Naive B cell (primary cell): ENCODE measurements at places on chromosomes 5 and 9.

DNA sequence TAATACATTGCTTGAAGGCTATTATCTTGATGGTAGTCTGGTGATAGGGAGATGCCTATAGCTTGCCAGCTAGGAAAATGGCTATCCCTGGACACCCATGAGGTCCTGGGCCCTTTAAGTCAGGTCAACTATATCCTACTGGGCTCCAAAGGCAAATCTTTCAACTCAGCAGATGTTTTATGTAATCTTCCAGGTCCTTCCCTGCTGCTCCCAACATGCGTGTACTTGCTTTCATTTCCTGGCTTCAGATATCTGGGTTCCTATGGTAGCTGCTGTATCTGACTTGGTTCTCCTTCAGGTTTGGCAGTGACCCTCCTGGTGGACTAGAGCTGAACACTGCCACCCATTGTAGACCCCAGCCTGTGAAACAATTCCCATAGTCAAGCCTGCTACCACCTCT lies 32.4 kb upstream of the GAS1 start:
- no peak for DNase-seq

GRCh38 chr9:120221844-120222243 lies 358.1 kb downstream of the CDK5RAP2 start:
- no peak for DNase-seq

DNA sequence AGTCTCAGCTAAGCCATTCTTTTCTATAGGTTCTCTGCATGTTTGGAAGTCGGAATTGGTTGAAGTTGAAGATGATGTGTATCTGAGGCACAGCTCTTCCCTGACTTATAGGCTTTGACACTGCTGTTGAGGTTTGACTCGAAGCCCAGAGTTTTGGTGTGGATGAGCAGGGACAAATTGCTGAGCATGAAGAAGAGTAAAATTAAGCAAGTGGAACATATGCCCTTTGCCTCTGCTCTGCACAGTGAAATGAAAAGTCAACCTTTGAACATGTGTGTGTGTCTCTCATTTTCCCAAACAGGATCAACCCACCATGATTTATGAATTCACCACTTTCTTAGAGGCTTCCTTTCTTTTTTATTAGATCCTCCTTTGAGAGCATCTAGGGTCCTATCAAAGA lies 8.5 kb downstream of the HMHB1 start:
- DNase-seq, result no peak

- no peak for DNase-seq
Measured at GRCh38 chr9:131848570-131849160, 108.8 kb upstream of the RAPGEF1 start.

GRCh38 chr9:33157960-33158842 lies 8.9 kb downstream of the B4GALT1 start:
- DNase-seq, result no peak

DNA sequence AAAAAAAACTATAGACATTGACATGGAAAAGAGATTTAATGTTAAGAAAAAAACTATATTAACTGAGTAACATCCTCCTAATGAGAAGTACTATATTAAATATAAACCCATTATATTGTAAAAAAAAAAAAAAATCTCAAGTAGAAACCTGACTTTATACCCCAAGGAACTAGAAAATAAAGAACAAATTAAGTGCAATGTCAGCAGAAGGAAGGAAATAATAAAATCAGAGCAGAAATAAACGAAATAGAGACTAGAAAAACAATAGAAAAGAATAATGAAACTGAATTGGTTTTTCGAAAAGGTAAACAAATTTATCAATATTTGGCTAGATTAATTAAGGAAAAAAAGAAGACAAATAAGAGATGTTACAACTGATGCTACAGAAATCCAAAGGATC lies 329.1 kb upstream of the ZNF608 start:
- no peak for DNase-seq

GRCh38 chr5:131005963-131006684 lies 158.9 kb downstream of the HINT1 start:
- no peak for DNase-seq

DNA sequence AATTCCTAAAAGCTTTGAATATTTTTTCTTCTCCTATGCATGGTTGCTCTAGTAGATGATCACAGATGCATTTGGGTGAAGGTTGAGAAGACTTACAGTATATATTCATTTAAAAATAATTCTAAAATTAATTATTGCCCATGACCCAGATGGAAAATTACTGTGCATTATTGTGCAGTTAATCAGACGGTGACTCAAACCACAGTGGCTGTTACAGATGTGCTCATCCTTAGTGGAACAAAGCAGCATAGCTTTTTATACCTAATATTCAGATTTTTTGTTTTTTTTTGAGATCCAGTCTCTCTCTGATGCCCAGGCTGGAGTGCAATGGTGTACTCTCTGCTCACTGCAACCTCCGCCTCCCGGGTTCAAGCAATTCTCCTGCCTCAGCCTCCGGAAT lies 10.7 kb downstream of the OR2V1 start:
- DNase-seq, result no peak

GRCh38 chr5:76230711-76231285 lies 147.6 kb downstream of the SV2C start:
- DNase-seq, result no peak

- no peak for DNase-seq
Measured at GRCh38 chr5:144028058-144028457, 142.4 kb downstream of the YIPF5 start.

GRCh38 chr9:37994639-37995347 lies 74.2 kb downstream of the SHB start:
- DNase-seq, result peak; percentile 5

DNA sequence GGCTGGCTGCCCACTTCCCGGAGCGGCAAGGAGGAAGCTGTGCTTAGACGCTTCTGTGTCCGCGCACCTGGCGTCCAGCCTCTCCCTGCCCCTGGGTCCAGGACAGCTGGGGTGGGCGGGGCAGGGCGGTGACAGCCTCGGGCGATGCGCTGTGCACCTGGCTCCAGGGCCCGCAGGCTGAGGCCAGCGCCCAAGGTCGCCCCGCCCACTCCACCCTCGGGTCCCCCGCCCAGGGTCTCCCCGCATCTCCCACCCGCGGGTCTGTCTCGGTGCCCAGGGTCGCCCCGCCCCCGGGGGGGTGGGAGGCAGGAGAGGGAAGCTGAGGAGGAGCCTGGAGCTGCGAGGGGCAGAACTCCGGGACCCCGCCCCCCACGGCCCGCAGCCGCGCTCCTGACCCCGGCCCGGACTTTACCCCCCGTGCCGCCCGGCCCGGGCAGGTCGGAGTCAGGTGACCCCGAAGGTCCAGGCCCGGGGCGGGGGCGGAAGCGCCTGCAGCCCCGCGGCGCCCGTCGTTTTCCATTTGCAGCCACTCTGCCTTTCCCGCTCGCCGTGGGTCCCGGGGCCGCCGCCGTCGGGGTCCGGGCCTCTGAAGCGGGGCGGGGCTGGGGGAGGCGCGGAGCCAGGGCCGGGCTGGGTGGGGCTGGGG lies at the start of gene ENTPD8:
ENTPD8 (minus strand) TSS at position 69 of the 646 bp plus-strand sequence. CDS start 3,072 bp downstream, outside the sequence.
- no peak for DNase-seq

DNA sequence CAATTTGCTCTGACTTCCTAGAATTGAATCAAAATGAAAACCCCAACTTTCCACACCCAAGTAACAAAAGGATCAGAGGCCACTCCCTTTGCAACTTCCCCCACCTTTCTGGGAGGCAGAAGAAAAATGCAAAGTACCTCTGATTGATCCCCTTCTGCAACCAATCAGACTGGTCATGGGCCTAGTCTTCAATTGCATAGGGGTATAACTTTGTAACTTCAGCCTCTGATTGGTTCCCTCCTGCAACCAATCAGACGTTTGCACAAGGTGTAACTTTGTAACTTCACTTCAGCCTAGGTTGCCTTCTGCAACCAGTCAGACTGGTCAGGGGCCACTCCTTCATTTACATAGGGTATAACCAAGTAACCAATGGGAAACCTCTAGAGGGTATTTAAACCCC lies 38.3 kb upstream of the CNOT6 start:
- DNase-seq, result no peak

- DNase-seq, result no peak
Measured at GRCh38 chr9:7523426-7524043, 276.0 kb downstream of the DMAC1 start.

GRCh38 chr9:95127249-95128176 lies 190.0 kb downstream of the FANCC start:
- peak; percentile 38 for DNase-seq

DNA sequence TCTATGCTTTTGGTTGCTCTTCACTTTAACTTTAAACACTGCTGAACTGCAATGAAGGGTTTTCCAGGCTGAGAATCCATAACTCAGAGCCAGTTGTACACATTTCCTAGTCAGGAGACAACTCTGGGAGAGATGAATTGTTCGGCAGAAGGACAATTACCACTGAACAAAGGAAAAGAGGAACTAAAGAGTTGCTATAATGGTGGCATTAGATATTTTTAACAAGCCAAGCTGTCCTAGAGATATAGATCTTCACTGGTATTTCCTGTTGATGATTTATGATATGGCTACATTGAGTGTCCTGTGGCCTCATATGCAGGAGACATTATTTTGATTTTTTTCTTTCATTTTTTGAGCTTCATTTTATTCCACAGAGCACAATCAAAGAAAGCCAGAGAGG lies 219.1 kb upstream of the PCSK5 start:
- no peak for DNase-seq

- DNase-seq, result no peak
Measured at GRCh38 chr5:76202182-76202581, 119.0 kb downstream of the SV2C start.

DNA sequence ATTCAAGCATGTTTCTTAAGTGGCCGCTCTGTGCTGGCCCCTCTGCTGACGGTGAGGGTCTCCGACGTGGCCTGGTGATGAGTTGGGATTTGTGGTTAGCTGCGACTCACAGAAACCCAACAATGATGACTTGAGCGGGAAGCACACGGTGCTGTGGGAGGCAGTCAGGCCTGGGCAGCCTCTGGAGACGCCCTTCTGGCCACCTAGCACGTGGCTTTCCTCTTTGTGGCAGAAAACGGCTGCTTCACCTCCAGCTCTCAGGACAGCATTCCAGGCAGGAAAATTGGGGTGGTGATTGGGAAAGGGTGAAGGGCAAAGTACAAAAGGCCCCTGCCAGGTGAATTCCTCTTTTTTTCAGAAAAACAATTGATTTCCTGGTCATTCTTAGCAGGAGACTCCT lies 17.5 kb upstream of the IER5L start:
- DNase-seq, result no peak

- no peak for DNase-seq
Measured at GRCh38 chr5:26578002-26578401, 460.4 kb downstream of the CDH9 start.

DNA sequence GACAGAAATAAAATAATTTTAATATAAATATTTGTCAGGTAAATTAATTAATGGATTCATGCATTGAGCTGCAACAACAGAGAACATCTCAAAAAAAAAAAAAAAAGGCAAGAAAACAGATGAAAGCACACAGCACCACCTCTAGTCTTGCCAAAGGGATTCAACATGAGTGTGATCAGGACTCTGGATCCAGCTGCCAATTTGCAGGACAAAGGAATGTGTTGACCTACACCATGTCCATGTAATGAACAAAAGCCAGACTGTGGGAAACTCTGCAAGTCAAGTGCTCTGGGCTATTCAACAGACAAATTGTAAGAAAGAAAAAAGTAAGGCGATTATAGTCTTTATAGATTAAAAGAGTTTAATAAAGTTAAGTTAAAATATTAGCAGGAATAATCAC lies 769.3 kb downstream of the TLR4 start:
- no peak for DNase-seq

- peak; percentile 29 for DNase-seq
Measured at GRCh38 chr5:138180183-138180782, 1.4 kb downstream of the KIF20A start.

DNA sequence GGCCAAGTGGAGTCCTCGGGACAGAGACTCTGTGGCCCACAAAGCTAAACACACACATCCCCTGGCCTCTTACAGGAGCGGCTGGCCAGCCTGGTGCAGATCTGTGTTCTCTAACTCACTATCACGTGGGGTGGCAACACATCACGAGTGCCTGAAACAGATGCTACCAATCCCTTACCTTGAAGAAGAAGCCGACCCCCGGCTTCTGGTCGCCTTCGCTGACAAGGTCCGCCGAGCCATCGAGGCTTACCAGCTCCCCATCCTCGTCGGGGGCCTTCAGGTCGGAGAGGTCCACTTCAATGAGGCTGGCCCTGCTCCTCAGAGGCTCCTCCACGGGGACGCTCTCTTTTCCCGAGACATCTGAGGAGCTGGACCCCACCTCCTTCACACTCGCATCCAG lies 86.7 kb downstream of the CAMSAP1 start:
- DNase-seq, result no peak

- DNase-seq, result no peak
Measured at GRCh38 chr5:43729846-43730478, 127.0 kb downstream of the NNT start.

- no peak for DNase-seq
Measured at GRCh38 chr5:65199993-65200675, 281.6 kb downstream of the ADAMTS6 start.
